Activated CD4-positive, alpha-beta T cell treated with anti-CD3 and anti-CD28 coated beads, Interleukin-2, amount 50 U/mL, for 4 hours (primary cell): ENCODE measurements at places on chromosomes 13 and 19.

DNA sequence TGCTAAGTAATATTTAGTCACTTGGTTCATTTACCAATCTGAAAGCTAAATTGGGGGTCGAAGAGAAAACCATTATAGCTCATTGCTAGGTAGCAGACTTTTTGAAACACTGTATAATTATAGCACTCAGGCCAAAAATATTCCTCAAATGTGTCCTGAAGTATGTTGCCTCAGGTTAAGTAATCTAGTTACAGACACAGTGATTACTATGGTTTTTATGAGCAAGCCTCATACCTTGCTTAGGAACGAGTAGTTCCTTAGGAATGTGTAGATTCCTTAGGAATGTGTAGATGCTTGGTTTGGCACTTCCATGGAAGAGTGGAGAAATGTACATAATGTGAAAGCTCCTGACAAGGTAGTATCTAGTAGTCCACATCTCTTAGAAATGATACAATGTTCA lies 387.5 kb downstream of the LMO7 start:
- no peak for DNase-seq

DNA sequence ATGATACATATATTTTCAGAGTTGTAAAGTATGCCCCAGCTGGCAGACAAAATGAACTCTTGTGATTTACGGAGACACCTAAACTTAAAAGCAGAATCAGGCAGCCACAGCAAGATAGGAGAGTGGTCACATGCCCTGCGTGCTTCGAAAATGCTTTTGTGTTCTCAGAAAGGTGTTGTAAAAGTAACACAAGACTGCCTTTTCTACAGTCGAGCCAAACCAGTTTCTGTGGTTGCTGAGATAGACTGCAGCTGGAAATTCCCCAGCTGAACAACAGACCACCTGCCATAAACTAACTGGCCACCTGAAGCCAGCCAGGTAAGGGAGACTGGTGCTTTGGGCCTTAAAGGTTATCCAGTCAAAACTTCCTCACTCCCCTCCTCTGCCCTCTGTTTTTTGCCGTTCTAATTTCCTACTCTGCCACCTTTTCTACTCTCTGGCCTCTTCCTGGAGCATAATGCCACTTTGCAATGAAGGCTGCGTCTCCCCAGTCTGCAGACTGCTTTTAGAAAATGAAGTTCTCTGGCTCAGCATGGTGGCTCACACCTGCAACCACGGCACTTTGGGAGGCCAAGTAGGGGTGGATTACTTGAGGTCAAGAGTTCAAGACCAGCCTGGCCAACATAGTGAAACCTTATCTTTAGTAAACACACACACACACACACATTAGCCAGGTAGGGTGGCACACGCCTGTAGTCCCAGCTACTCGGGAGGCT lies 381.2 kb upstream of the SLITRK1 start:
- no peak for DNase-seq

- DNase-seq = no peak
These were observed 172.8 kb downstream of the KATNAL1 start for GRCh38 chr13:30134578-30134977.

DNA sequence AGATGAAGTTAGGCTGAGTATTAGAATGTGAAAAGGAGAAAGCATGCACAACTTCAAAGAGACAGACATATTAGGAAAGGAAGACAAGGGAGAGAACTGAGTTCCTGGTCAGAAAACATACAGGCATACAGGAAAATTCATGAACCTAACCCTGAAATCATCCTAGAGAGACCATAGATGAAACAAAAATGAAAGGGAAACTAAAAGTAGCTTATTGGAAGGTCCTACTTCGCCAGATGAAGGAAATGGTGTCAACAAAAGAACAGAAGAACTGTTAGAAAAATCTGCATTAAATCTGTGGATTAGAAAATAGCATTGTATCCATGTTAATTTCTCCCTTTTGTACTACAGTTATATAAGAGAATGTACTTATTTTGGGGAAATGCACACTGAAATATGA lies 169.0 kb upstream of the UFM1 start:
- no peak for DNase-seq
